Fibroblast of lung (primary cell): ENCODE measurements at places on chromosomes 2 and 18. TPM values are rescaled to one million over a fixed set of nuclear protein-coding genes. Genes with fewer than 3 reads are reported as not detected.

Gene ALPP
- not detected in 2 replicates for total RNA-seq

Gene ARHGEF4
- 0.83 and 1.5 TPM in 2 replicates for total RNA-seq

Gene ANXA4
- 106 and 114 TPM in 2 replicates for total RNA-seq

GRCh38 chr2:73053316-73054114 is 18.0 kb downstream of the SFXN5 start:
- H3K36me3 ChIP-seq, result peaks cover 2% of the 10 kb centered on the region
- no peaks in the 10 kb centered on the region for H3K27me3 ChIP-seq
- DNase-seq, result peak; percentile 80
- no peaks in the 10 kb centered on the region for H3K4me1 ChIP-seq

GRCh38 chr2:40886655-40887054 is 434.8 kb upstream of the SLC8A1 start:
- H3K4me3 ChIP-seq, result no peak overlapping the region
- no peaks in the 10 kb centered on the region for H3K4me1 ChIP-seq
- DNase-seq, result no peak
- H3K36me3 ChIP-seq, result no peaks in the 10 kb centered on the region

- no peak overlapping the region for H3K27ac ChIP-seq
- H3K4me1 ChIP-seq, result peaks cover 7% of the 10 kb centered on the region
- no peaks in the 10 kb centered on the region for H3K36me3 ChIP-seq
- no peak for DNase-seq
- H3K27me3 ChIP-seq, result no peaks in the 10 kb centered on the region
- H3K4me3 ChIP-seq, result no peak overlapping the region
Measured at GRCh38 chr2:112876971-112877361, 34.0 kb upstream of the IL37 start.

DNA sequence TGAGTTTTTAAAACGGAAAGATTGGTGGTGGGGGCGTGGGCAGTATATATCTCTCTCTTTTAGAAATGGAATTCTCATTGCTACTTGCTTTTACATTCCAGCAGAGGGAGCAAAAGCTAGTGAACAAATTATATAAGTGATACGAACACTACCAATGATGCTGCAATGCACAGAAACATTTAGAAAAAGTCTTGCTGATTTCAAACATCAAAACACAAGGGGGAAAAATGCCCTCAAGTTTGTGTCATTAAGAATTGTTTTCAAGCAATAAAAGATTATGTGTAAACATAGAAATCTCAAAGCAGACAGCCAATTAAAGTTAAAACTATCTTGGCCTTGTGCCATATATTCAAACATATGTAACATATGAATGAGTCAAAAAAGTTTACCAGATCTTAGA is 296.3 kb upstream of the KCNJ3 start:
- no peak overlapping the region for H3K27ac ChIP-seq
- H3K27me3 ChIP-seq, result no peaks in the 10 kb centered on the region
- no peaks in the 10 kb centered on the region for H3K4me1 ChIP-seq
- no peak overlapping the region for H3K4me3 ChIP-seq
- no peaks in the 10 kb centered on the region for H3K36me3 ChIP-seq

GRCh38 chr18:76405681-76406356 is 89.2 kb downstream of the ZNF516 start:
- H3K4me3 ChIP-seq, result no peak overlapping the region
- no peaks in the 10 kb centered on the region for H3K4me1 ChIP-seq
- no peaks in the 10 kb centered on the region for H3K27me3 ChIP-seq
- H3K36me3 ChIP-seq, result peaks cover 1% of the 10 kb centered on the region
- peak; percentile 54 for DNase-seq

GRCh38 chr18:34985963-34986362 is 55.2 kb upstream of the MAPRE2 start:
- no peak for DNase-seq
- H3K4me1 ChIP-seq, result no peaks in the 10 kb centered on the region
- H3K27ac ChIP-seq, result no peak overlapping the region
- H3K4me3 ChIP-seq, result no peak overlapping the region
- no peaks in the 10 kb centered on the region for H3K27me3 ChIP-seq
- no peaks in the 10 kb centered on the region for H3K36me3 ChIP-seq

DNA sequence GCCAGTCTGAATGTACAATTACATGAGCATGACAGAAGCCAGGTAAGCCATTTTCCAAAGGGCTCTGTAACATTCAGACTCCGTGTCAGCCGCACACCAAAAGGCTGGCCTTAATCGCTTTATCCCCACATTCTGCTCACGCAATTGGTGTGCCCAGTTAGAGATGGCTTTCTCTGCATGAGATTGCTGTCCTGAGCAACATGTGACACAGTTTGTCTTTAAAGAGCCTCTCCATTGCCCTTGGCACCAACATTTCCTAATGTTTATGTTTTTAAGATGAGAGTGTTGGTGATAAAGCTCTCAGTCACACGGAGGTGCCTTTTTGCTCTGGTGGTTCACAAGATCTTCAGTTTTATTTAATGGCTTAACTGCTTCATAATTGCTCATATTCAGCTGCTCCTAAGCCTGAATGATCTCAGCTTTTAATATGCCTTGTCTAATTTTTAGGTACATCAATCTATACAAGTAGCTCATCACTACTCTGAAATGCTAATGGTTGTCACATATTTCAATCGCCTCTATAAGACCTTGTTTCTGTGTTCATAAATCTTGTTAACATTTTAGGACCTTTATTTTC is 164.8 kb upstream of the ACVR2A start:
- H3K36me3 ChIP-seq, result no peaks in the 10 kb centered on the region
- no peak for DNase-seq
- H3K4me1 ChIP-seq, result no peaks in the 10 kb centered on the region
- H3K27me3 ChIP-seq, result no peaks in the 10 kb centered on the region
- no peak overlapping the region for H3K4me3 ChIP-seq
